ENCODE measurements at places on chromosomes 5 and 9.

DNA sequence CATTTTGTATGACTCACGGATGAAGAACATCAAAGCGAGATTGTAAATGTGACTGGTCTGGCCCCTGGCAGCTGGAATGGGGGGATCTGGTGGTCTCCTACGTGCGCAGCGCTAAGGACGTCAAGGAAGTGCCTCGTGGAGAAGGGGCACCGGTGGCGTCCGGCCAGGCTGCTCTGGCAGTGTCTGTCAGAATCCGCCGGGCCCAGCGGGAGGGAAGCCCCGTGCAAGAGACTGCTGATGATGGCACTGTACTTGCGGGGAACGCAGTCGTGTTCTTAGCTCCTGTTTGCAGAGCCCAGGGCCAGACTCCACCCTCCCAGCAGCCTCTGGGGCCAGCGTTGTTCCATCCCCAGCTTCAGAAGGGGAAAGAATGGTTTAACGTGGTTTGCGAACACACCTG lies 75.5 kb downstream of the COL5A1 start:
- DNase-seq = no peak

- DNase-seq = no peak
These were observed 31.5 kb downstream of the VAV2 start for GRCh38 chr9:133960568-133961129.

- DNase-seq = no peak
These were observed 126.0 kb downstream of the MEF2C start for GRCh38 chr5:88756953-88757352.

DNA sequence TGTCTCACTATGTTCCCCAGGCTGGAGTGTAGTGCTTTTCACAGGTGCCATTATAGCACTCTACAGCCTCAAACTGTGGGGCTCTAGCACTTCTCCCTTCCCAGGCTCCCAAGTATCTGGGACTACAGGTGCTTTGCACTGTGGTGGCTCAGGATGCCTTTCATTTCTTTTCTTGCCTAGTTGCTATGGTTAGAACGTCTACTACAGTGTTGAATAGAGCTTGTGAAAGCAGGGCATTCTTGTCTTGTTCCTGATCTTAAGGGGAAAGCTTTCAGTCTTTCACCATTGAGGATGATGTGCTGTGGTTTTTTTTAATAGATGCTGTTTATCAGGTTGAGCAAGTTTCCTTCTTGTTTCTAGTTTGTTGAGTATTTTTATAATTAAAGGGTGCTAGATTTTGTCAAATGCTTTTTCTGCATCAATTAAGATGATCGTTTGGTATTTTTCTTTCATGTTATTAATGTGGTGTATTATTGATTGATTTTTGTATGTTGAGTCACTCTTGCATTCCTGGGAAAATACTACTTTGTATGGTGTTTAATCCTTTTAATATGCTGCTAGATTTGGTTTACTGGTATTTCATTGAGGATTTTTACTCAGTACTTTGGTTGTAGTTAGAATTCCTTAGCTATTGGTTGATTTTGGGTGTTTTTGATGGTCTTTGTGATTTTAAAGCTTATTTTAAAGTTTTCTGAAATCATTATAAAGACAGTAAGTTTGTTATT lies 35.6 kb downstream of the GPBP1 start:
- DNase-seq = no peak

GRCh38 chr9:25224996-25225395 lies 453.2 kb downstream of the TUSC1 start:
- no peak for DNase-seq

GRCh38 chr5:36494841-36495601 lies 111.4 kb upstream of the SLC1A3 start:
- no peak for DNase-seq

GRCh38 chr9:68742333-68742730 lies 37.3 kb downstream of the PIP5K1B start:
- DNase-seq = no peak

DNA sequence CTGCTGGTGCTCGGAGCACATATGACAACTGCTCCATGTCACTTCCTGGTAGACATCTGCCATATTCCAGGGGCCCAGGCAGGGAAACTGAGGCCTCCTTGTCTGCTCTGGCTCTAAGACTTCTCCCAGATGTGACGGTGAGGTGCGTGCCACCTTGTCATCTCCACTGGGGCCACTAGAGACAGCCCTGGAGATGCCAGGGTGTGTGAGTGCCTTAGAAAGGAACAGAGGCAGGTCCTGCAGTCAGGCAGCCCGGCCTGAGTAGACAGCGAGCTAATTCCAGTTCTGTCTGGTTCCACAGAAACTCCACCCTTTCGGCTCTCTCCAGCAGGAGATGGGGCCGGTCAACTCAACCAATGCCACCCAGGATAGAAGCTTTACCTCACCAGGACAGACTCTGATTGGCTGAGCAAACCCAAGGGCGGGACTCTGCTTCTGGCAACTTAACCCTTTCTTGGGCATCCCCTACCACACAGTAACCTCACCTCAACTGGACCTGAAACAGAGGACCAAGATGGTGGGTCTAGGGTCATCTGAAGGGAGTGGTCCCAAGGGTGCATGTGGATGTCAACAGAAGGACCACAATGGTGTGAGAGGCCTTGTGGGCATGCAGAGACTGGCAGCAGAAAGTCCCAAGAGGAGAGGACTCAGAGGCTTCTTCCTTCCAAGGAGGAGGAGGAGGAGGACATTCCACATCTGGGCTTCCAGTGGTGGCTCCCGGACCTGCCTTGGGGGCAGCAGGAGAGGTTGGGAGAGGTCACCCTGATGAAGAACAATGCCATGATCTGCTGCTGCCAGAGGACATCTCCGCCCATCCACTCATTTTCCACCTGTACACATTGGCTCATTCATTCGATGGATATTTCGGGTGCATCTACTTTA lies 77.7 kb downstream of the RGS3 start:
- no peak for DNase-seq

DNA sequence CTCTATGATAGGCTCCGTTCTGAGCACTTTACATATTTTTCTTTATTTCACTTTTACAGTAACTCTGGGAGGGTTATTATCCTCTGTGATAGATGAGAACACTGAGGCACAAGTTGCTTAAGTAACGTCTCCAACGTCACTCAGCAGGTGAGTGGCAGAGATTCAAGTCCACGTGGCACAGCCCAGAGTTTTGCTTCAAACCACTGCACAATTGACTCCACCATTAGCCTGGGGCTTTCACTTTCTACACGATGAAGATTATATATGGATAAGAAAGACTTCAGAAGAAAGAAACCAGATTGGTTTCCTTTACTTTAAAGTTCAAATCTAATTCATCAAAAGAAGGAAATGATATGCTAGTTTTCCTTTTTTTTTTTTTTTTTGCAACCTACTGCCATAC lies 245.9 kb downstream of the SYK start:
- DNase-seq = no peak

DNA sequence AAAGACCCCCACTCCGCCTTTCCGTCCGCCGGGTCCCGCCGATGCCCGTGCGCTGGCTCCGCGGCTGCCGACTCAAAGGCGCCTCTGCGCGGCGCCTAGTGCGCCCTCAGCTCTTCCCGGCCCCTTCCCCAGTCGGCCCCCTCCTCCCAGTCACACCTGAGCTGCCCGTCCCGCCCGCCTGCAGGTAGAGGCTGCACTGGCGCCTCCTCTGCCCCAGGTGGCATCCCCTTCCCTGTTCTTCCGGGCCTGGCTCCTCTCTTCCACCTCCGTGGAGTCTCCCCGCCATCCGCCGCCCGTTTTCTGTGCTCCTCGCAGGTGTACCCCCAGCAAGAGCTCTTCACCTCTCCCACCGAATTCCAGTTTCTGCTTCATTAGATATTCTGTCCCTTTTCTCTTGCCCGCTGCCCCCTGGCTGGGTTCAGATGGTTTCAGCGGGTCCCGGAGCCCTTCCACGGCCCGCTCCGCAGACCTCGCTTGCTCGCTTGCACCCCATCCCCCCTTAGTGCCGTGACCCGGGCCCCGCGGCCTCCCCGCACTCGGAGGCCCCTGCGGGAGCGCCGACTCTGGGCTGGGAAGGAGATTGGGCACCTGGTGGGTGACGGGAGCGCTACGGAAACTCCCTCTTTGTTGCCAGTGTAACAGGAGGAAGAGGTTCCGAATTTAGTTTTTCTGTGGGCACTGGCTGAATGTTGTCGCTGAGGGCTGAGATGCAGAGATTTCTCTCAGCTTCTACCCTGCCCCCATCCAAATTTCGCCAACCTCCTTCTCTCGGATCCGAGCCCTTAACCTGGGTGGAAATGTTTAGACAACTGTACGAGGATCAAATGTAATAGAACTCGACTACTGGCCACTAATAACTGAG lies 809 bp downstream of the SLC44A1 start:
- peak; percentile 43 for DNase-seq

- DNase-seq = no peak
These were observed 14.9 kb downstream of the CHD1 start for GRCh38 chr5:98913911-98914310.

DNA sequence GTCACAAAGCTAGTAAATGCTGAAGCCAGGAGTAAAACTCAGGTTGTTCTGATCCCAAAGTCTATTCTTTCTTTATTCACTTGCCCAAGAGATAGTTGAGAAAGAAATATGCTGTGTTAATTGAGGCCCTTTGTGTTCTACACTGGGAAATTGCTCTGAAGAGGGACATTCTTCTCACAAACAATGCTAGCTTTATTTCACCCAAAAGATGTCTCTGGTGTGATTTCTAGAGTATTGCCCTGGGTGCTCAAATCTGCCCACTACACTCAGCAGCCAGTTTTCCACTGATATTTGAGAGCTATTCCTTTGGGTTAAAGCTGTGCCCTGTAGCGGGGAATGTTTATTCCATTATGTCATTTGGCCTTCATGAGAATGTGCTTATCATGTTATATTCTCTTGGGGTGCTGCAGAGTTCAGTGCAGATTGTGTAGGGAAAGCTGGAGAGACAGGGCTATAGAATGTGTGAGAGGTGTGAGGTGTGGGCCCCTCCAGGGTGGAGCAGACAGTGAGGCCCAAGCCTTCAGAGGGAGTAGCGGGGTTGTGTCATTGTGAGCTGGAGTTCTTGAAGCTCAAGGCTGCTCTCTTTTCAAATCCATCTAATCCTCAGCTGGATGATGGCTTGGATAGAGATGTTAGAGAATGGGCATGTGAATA lies 21.0 kb upstream of the C5orf63 start:
- no peak for DNase-seq

GRCh38 chr5:36965179-36965578 lies 88.6 kb downstream of the NIPBL start:
- DNase-seq = no peak

- no peak for DNase-seq
These were observed 364.4 kb upstream of the CDH9 start for GRCh38 chr5:27402828-27403227.

DNA sequence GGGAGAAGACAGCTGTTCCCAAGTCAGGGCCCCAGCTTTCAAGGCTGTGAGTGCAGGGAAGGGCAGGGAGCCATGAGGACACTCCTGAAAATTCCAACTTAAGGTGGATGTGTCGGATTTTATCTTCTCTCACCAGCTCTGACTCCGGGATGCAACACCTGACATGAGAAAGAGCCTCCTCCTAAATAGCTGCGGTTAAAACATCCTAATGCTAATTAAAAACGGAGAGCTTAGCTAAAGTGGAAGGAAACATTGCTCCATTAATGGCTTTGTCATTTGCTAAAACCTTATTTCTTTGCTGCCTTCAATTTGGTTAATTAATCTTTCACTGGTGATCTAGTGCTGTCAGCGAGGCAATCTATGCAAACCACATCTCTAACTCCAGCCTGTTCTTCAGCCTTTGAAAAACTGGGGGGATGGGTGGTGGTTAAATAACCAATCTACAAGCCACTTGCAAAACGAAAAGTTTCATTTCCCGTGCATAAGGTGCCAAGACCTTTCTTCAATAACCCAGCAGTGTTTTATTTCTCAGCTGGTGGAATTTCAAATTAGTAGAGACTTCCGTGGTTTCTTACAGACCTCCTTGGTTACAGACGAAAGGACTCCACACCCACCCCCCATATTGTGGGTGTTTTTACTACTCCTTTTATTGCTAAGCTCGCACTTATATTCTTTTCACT lies 379.6 kb downstream of the MLLT3 start:
- peak; percentile 59 for DNase-seq

DNA sequence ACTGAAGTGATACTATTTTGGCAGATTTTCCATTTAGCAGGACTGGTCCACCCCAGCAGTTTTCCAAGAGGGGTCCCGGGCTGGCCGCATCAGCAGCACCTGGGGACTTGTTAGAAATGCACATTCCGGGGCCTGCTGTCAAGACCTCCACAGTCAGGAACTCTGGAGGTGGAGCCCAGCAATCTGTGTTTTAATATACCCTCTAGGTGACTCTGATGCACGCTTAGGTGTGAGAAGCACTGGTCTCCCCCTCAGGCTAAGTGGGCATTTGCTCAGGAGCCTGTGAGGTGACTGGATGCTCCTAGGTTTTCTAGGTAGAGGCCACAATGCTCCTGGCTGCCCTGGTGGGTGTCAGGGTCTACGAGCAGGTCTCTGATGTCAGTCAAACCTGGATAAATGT lies 81.7 kb downstream of the DCP2 start:
- no peak for DNase-seq

DNA sequence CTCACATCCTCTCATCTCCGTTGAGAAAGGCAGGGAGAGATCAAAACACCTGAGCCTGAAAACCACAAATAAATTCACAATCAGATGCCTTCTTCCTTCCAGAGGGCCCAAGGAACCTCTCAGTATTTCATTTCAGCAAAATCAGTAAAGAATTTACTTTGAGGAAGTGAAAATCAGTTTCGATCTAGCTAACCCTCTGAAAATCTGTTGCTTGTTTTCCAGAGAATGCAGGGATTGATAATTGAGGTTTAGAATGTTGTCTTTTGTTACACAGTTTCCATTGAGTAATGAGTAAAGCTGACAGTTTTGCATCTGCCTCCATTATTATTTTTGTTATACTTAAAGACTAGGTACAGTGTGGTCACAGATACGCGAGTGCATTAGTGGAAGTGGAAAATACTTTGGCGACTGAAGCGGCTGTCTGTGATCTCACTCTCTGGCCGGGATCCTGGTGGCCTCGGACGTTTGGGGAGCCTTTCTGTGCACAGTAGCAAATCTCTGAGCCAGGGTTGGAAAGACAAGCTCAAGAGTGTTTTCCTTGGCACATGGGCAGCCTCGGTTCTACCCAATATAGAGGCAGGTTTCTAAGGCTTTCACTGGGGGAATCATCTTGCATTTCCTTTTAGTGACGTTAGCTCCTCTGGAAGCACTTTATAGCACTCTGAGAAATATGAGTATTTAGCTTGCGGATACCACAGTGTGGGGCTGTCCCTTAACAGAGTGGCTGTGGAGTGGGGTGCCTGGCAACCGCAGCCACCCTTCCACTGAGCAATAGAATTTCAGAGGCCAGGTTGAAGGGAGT lies 32.2 kb upstream of the ANGPTL2 start:
- no peak for DNase-seq
